Liver (tissue), 10 donors: ENCODE measurements at places on chromosomes 1 and 21. TPM values are rescaled to one million over a fixed set of nuclear protein-coding genes. Genes with fewer than 3 reads are reported as not detected.

GRCh38 chr1:36653850-36654249, 171.1 kb upstream of the CSF3R start:
- H3K27ac ChIP-seq: no peak overlapping the region
- DNase-seq: no peak
- H3K4me1 ChIP-seq: no peaks in the 10 kb centered on the region
- no peaks in the 10 kb centered on the region for H3K27me3 ChIP-seq

- no peaks in the 10 kb centered on the region for H3K27me3 ChIP-seq
- DNase-seq: peak; percentile 58
- no peak overlapping the region for H3K27ac ChIP-seq
- H3K4me1 ChIP-seq: no peaks in the 10 kb centered on the region
- no peak overlapping the region for H3K4me3 ChIP-seq
Measured at GRCh38 chr1:210558302-210558701, 229.6 kb downstream of the HHAT start.

DNA sequence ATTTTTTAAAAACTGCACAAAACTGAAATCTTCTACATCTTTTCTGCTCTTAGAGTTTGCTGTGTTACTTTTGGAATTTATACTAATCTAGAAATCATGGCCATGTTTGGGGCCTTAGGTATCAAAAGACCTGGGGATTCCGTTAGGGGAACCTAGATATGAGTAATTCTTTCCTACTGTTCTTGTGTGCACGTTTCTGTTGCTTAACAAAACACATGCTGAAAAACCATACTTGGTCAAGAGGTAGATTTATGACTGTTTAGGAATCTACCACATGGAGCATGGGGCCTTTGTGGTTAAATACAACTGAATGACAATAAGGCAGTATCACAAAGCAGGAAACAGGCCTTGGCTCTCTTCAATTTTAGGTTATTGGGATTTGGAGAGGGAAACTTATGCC, 291.9 kb upstream of the USP25 start:
- no peak overlapping the region for H3K27ac ChIP-seq
- peaks cover 17% of the 10 kb centered on the region for H3K4me1 ChIP-seq
- no peaks in the 10 kb centered on the region for H3K36me3 ChIP-seq
- H3K4me3 ChIP-seq: no peak overlapping the region
- DNase-seq: no peak

Gene SLC25A24
- 8.6 TPM for total RNA-seq
